ENCODE measurements at places on chromosomes 3 and 15.

DNA sequence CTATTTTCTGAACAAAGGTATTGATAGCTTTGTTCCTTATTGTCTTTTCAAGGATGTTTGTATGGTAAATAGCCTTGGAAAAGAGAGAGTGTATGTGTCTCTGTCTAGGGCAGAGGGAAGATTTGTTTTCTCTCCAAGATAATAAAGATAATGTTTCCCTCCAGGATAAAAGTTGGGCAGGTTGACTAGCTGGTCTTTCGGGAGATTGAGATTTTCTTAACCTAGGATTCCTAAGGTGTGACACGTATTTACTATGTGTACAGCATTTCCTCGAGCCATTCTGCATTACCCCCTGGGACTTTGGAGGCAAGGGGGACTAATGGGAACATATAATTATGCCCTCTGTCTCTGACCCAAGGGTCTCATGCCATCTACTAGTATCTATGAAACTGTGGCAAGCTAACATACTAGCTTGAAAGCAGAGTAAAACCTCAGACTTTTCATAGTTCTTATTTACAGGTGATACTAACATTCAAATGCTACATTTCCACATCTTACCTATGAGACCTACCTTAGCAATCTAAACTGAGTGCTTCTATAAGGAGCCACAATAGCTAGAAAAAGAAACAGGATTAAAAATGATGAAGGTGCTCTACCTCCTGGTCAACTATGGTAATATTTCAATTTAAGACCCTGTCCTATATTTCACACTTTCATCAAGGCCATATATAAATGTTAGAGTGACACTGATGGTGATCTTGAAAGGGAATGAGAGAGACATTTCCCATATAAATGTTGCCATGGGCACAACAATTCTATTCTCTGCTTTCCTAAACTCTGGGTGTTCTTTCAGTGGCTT is 252.9 kb upstream of the CBLB start:
- no peak for DNase-seq

DNA sequence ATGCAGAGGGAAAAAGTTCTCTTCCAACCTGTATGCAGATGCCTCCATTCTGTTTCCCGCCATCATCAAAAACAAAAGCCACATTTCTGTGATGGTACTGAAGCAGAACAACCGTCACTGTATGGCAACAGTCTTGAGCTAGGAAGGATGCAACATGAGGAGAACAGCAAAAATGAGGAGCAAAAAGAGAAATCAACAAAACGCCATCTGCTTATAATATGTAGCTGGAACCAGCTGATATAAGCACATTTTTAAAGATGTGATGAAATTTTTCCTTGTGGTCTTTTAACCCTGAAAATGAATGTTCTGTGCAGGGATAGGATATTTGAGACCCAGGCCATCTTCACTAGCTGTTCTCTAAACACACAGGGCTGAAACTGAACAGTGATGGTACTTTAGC is 287.0 kb downstream of the ZIC4 start:
- DNase-seq, result no peak

DNA sequence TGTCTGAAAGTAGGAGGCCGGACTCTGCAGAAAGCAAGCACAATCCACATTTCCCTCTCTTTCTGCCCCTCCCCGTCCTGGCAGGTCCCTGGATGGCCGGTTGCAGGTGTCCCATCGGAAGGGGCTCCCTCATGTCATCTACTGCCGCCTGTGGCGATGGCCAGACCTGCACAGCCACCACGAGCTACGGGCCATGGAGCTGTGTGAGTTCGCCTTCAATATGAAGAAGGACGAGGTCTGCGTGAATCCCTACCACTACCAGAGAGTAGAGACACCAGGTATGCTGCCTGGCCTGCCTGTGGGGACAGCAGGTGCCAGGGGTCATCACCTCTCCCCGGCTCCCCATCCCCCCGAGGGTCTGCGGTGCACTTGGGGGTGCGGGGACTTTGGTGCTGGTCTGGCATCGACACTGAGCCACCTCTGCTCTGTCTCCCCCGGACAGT is 89.6 kb downstream of the AAGAB start:
- DNase-seq, result no peak

- DNase-seq, result no peak
Observed at GRCh38 chr3:13157986-13158385, 84.8 kb upstream of the IQSEC1 start.

DNA sequence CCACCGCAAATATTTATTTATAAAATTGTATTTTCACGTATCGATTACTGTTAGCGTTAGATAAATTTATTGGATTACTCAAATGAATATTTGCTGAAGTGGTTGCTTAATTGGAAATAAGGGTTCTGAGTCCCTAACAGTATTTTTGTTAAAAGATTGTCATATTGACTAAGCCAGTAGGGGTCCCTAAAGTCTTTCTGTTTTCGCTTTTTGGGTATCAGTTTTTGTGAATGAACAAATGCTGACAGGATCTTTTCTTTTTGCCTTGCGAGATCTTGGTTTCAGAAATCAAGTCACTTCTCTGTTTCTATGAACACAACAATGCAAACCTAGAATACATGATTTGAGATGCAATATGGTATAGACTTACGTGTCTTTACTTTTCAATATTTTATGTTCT is 7.1 kb downstream of the RAD51 start:
- DNase-seq, result no peak

DNA sequence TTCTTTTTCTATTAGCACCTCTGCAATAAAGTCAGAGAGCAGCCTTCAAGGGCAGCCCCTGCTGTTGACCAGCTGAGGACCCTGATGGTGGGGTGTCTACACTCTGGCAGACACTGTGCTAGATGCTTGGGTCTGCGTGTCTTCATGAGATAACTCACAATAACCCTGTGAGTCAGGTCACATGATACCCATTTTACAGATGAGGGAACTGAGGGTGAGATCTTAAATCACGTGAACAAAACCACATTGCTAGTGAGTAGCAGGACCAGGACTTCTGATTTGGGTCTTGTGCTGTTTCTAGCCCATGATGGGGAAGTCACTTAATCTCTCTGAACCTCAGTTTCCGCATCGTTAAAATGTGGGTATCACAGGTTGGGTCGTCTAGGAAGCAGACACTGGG is 118.5 kb upstream of the LIPC start:
- DNase-seq, result no peak

GRCh38 chr15:50556642-50557371 is 10.3 kb upstream of the USP50 start:
- no peak for DNase-seq

DNA sequence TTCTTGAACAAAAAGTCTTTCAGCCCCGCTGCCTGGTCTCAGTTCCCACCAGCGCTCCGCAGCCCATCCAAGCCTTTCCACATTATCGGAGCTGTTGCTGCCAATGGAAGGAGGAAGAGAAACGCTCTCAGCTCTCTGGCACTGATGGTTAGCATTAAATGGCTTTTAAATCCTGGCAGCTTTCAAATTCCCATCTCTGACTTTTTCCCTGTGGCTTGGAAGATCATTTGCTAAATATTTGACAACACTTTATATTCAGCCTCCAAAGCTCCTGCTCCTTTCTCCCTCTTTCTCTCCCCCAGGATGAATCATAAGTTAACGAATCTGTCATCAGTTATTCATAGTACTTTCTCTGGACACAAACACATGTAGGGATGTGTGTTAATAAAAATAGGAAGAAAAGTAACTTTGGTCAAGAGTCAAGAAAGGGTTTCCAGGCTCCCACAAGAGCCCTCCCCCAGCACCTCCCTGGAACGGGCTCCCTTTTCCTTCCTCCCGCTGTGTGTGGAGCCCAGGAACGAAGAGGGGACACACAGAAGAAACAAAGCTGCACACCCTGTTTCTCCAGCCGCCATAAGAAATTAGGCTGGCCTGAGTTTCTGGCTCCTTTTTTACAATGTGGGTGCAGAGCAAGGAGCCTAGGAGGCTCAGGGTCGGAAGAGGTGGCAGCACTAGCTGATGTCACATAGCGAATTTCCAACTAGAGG is 47.6 kb upstream of the TSEN2 start:
- DNase-seq, result no peak

DNA sequence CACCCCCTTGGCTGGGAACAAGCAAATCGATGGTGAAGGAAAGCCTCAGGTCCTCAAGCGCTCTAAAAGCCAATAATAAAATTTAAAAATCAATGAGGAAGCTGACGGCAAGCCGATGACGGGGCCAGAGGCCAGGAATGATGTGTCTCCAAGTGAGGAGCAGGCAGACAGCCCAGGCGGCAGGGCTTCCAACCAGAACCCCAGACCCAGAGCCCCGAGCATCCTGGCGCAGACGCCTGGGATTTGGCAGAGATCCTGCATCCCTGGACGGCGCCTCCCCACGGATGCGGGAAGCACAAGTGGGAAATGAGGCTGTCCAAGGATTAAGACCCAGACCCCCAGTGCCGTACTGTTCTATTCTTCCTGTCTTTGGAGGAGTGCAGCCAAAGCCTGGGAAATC is 123.0 kb upstream of the PROK2 start:
- no peak for DNase-seq

DNA sequence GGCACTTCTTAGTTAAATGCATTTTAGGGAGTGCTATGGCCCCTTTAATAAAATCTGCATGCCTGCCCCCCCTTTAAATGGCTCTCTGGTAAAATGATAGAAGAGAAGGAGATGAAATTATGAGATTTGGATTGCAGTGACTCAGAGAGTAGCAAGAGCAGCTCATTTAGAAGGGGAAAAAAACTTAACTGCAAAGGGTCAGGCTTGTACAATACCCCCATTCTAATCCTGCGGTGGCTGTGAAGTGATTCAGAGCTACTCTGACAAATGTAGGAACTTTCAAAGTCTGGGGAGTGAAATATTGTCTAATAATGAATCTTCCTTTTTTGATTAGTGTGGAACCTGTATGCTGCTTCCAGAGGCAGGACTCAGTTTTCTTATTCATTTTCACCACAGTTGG is 44.1 kb upstream of the TBC1D23 start:
- no peak for DNase-seq

GRCh38 chr15:70526221-70526973 is 237.0 kb downstream of the UACA start:
- no peak for DNase-seq

GRCh38 chr3:138063416-138063815 is 52.0 kb downstream of the DZIP1L start:
- no peak for DNase-seq

DNA sequence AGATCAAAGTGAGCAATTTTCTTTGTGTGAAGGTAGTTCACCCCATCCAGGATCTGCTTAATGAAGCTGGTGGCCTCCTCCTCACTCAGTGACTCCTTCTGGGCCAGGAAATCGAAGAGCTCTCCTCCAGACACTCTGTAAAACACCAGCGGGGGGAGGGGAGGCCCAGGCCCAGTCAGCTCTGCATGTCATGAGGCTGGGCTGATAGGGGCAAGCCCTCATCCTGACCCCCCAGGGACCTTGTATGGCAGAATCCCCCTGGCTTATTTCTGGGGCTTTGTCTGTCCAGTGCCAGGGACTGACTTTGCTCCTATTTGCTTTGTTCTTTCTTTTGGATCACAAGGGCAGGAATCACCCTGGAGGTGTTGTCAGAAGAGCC is 74.9 kb downstream of the DAPK2 start:
- no peak for DNase-seq

- no peak for DNase-seq
Observed at GRCh38 chr3:78690766-78691165, 1077.0 kb downstream of the ROBO1 start.
